ENCODE measurements at places on chromosomes 13 and 19.
A peak's percentile ranks its signal among the peaks of the same experiment; 100 is the strongest.

DNA sequence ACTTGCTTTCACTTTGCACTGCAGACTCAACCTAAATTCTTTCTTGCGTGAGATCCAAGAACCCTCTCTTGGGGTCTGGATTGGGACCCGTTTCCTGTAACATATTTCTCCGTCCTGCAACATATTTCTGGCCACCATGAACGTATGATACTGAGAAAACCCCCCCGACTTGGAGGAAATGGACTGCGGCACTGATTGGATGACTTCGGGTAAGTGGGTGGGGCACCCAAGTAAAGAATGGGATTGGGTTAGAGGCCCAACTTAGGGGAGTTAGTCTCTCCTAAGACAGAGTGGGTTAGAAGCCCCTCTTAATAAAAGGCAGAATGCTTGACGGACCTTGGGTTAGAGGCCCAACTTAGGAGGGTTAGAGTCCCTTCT lies 690.4 kb downstream of the UQCRFS1 start:
- DNase-seq = no peak

- no peak for DNase-seq
Measured at GRCh38 chr13:76991432-76991795, 467 bp upstream of the CLN5 start.

GRCh38 chr19:45117167-45117594 lies 24.2 kb downstream of the PPP1R37 start:
- DNase-seq = no peak

GRCh38 chr13:29752175-29752574 lies 98.2 kb downstream of the UBL3 start:
- no peak for DNase-seq

DNA sequence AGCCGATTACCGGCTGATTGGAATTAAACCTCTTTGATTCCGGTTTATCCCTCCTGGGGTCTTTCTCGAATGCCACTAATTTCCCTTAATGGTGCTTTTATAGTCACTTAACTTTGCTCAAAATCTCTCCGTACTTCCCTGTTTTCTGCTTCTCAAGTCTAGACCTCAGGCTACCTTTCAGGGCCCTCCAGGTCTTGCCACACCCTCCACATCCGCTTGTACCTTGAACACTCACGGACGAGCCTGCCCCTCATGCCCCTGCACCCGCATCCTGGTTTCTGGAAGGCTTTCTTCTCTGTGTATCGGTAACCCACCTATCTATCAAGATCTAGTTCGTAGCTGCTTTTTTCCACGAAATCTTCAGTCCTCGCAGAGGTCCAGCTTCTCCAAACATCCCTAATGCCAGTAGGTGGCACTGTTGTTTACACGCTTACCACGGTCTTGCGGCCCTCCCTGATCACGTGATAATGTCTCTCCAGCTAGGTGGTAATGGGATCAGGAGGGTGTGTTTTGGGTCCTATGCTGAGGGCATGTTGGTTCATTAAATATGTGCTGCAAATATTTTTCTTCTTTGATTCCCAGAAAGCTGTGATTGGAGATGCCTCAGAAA lies 13.8 kb downstream of the ATP12A start:
- peak; percentile 36 for DNase-seq

DNA sequence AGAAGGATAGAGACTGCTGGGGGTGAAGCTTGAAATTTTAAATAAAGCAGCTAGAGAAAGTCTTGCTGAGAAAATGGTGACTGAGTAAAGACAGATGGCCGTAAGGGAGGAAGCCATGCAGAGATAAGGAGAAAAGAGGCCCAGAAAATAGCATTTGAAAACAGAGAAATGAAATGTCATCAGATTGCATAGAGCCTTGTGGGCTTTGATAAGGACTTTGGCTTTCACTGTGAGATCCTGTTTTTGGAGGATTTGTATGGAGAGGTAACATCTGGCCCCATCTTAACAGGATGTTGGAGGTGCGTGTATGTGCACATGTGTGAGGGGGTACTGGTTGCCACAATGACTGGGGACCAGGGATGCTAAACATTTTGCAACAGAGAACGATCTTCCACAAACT lies 19.5 kb upstream of the ATP8A2 start:
- DNase-seq = no peak

DNA sequence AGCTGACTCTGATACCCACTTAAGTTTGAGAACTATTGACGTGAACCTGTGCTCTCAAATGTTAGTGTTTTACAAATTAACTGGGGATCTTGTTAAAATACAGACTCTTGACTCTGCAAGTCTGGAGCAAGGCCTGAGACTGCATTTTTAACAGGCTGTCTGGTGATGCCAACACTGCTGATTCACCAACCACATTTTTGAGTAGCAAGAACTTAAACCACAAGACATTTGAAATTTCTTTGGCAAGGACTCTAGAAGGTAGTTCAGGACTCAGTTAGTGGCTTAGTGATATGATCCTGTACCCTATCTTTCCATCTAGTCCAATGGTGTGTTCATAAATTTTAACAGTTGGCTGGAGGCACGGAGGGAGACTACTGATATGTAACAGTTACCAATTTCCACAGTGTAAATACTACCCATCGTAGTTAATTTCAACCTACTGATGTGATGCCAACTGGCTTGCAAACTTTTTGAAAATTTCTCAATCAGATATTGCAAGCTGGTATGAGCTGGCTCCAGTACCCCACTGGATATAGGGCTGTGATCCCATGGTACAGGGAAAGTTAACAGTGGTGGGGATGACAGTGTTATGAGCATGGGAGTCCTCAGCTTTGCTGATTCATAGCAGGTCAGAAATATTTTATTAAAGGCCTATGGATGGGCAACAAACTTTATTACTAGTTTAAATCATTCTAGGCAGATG lies 255.1 kb downstream of the TBC1D4 start:
- no peak for DNase-seq

- no peak for DNase-seq
Measured at GRCh38 chr13:81048026-81048461, 707.1 kb upstream of the SPRY2 start.

DNA sequence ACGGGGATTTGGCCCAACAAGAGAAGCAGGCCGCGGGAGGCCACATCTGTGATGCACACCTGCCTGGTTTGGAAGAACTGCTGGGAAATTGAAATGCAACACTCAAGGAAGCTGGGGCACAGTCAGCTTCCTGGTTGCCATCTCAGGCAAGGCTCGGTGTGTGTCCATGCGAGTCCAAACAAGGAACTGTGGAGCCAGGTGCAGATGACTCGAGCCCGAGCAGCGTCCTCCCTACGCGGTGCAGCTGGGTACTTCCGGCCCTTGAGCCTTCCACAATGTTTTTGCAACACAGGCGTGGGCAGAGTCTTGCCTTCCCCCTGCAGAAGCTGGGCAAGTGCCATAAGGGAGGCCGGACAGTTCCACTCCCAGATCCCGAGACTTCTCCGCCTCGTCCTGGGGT lies 94.6 kb downstream of the CRYL1 start:
- no peak for DNase-seq

DNA sequence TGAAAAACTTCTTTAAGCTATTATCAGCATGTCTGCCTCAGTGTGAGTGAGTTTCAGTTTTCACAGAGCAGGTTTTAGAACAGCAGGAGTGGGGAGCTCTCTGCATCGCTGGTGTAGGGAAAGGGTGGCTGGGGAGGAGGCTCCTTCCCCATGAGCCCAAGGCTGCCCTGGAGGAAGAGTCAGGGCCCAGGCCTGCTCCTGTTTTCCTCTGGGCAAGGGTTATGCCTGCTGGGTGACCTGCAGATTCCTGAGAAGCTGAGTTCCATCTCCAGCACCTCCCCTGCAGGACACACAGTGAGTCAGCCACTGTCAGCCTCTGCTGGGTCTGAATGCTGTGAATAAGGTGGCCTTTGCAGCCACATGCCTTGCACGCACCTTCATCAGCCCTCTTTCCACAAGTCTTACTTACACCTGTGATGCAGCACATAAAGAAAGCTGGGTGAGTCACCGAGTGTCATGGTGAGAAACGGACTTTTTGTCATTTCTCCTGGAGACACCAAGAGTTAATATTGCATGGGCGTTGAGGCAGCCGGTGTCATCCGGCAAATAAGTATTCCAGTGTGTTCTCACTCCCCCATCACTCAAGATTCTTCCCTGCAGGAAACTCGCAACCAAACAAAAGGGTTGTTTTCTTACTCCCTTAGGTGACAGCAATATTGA lies 186.4 kb upstream of the KL start:
- DNase-seq = no peak

GRCh38 chr13:85527316-85527715 lies 271.9 kb downstream of the SLITRK6 start:
- no peak for DNase-seq

GRCh38 chr19:57239982-57240310 lies 486 bp upstream of the ZNF805 start:
- no peak for DNase-seq

GRCh38 chr19:40246292-40247073 lies 20.0 kb upstream of the CCNP start:
- no peak for DNase-seq

DNA sequence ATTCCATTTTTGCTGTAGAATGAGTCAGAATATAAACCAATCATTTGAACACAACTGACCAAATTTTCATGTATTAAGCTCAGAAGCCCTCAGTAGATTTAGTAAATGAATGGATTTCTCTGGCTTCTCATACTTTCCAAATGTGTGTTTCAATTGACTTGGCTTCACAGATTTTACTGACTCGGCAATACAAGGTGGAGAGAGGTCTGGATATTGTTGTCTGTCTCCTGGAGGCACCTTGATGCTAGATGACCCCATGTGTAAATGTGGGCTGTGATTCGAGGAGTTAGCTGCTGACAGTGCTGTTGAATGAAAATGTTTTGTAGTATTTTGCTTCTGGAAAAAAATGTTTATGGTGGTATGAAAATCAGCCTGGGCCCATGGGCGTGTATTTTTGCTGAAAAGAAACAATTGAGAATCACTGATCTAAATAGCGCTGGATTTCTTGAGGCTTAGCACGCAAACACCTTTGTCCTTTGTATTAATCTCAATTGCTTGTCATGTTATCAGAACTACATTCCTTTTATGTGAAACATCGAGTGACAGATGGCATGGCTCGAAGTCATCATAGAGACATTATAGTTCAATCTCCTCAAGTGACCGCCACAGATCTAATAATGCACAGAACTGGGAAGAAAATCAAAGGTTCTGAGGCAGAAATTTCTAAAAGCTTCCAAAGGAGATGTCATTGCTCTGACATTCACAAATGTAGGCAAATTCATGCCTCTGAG lies 41.2 kb upstream of the UBAC2 start:
- DNase-seq = no peak

DNA sequence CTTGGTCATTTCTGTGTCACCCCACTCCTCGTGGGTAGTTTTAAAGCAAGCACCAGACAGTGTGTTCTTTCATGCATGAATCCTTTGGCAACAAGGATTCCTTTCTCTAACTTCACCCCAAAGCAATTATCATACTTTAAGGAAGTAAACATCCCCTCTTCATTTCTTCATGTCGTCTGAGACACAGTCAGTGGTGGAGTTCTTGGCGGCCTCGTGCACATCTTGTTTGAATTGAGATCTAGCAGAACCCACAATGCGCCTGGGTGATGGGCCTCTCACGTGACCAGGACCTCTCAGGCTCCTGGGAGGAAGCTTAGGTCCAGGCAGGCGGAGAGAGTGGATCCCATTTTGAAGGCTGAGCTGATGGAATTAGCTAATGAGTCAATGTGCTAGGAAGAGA lies 2.6 kb downstream of the ACSBG2 start:
- DNase-seq = no peak

- DNase-seq = no peak
Measured at GRCh38 chr19:32830231-32831014, 39.1 kb downstream of the SLC7A9 start.

GRCh38 chr19:14565298-14565679 lies 6.6 kb downstream of the NDUFB7 start:
- DNase-seq = no peak

- no peak for DNase-seq
Measured at GRCh38 chr19:5396963-5397362, 56.4 kb upstream of the PTPRS start.

- DNase-seq = no peak
Measured at GRCh38 chr19:18789422-18789869, 1.7 kb downstream of the COMP start.

DNA sequence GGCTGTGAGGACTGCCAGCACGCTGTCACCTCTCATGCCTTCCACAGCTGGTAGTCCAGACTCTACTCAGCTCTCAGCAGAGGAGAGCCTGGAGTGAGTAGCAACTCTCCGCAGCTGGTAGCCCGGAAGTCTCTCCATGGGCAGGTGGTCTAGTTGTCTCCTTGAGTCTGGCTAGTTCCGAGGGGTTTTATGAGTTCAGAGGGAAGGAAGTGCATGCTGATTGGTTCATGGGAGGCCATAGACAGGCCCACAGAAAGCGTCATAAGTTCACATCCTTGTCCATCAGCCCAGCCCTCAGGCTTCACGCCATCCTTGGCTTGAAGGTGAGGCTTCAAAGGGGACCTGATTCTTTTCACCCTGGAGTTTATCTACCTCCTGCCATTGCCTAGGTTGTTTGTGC lies 2662.4 kb upstream of the PCDH20 start:
- DNase-seq = peak; percentile 99

DNA sequence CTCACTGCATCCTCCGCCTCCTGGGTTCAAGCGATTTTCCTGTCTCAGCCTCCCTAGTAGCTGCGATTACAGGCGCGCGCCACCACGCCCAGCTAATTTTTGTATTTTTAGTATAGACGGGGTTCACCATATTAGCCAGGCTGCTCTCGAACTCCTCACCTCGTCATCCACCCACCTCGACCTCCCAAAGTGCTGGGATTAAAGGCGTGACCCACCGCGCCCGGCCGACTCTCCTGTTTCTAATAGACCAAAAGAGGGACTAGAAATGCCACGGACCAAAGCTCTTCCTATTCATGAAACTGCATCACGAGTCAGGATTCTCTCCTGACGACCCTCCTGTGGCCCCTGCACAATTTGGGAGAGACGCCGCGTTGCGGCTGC lies 563 bp downstream of the ZNF43 start:
- no peak for DNase-seq

DNA sequence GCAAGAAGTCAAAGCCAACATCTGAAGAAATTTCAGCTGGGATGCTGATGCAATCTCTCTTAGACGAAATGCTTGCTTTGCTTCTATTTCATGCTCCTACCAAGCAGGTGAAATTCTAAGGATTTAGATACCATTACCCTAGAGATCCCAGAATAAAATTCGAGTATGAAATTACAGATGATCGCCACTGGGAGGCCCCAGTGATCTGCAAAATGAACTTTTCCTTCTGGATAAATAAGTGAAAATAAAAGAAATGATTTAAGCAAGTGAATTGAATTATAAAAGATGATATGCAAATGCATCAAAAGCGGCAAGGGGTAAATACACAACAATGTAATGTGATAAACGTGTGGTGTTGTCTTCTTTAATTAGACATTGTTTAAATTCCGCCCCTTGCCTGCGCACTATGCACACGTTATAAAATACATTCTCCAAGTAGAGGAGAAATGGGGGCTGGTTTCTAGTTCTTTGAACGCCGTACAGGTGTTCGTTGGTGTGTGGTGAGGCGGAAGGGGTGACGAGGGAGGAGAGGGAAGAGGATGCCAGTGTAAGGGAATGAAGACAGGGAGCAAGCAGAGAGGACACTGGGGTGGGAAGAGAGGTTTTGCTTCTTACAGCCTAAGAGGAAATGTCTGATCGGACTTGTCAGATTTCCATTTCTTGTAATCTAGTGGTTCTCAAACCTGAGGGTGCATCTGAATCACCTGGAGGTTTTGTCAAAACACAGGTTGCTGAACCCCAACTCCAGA lies 58.0 kb downstream of the ERCC5 start:
- no peak for DNase-seq

GRCh38 chr13:59458908-59459579 lies 704.7 kb downstream of the DIAPH3 start:
- DNase-seq = no peak
